ENCODE measurements at places on chromosomes 2 and 18. TPM values are rescaled to one million over a fixed set of nuclear protein-coding genes. Genes with fewer than 3 reads are reported as not detected.
A peak's percentile ranks its signal among the peaks of the same experiment; 100 is the strongest.

DNA sequence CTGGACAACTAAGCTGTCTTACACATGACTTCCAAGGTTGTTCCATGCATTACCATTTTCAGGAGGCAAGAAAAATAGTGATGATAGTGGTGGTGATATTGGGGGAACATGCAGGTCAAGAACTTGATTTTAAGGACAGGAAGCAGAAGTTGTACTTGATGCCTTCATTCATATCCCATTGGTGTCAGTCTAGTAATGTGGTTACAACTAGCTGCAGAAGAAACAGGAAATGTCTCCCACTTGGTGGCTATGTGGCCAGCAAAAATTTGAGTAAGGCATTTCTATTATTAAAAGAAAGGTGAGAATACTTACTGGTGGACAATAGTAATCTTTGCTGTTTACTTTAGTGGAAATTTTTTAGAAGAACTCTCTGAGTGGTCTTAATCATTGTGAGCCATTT lies 103.4 kb downstream of the ALMS1 start:
- DNase-seq, result no peak

GRCh38 chr2:135030826-135031225 lies 16.4 kb downstream of the MAP3K19 start:
- no peak for DNase-seq

DNA sequence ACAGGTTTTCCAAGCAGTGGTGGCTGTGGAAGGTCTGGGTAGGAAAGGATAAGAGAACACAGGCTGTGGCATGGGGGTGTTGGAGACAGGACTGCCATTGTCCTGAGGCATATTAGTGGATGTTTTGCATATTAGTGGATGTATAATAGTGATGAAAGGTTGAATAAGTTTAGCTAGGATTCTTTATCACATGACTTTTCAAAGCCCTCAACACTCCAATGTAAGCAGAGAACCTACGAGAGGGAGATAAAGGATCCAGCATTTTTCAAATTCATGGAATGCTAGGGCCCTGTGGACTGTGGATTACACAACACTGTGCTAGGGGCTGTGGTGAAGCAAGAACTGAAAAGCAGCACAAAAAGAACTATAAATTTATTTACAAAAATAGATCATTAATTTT lies 63.2 kb downstream of the POLE4 start:
- no peak for DNase-seq

DNA sequence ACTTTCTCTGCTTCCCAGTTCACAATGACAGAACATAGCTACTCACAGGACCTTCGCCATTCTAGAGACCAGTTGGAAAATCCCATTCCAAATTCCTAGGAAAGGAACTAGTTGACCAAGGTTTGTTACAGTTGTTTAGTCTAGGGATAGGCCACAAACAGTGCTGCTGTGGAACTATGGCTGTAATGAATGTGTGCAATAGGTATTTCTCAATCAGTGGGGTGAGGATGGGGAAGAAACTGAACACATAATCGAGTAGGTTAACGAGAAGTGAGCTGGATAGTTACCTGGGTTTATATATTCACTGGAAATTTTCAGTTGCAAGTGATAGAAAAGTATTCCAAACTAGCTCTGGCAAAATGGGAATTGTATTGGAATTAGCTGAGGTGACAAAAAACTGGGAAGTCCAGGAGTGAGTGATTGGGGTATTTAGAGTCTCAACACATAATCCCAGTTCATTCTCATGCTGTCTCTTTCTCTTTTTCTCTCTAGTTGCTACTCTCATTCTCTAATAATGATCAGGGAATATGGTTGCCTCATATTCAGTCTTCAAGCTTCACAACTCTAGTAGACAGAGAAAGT lies 18.2 kb upstream of the HMSD start:
- DNase-seq, result no peak

GRCh38 chr18:71327850-71328249 lies 1039.0 kb downstream of the SOCS6 start:
- no peak for DNase-seq

DNA sequence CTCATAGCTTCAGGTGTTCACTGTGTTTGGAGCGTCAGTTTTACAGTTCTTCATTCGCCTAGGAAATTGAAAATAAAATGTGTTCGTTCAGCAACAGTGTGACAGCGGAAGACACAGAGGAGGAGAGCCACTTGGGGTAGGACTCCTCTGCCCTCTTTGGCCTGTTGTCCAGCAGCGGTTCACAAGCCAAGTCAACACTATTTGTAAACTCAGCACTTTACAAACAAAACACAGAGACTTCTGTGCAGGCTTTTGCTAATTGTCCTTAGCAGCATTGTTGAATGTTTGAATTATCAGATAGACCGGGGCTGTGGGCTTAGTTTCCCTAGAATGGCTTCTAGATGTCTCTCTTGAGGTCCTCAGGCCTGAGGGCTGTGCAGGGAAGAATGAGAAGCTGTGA lies 73.2 kb downstream of the TNFRSF11A start:
- DNase-seq, result no peak

- no peak for DNase-seq
Measured at GRCh38 chr18:77068321-77069312, 64.0 kb downstream of the MBP start.

DNA sequence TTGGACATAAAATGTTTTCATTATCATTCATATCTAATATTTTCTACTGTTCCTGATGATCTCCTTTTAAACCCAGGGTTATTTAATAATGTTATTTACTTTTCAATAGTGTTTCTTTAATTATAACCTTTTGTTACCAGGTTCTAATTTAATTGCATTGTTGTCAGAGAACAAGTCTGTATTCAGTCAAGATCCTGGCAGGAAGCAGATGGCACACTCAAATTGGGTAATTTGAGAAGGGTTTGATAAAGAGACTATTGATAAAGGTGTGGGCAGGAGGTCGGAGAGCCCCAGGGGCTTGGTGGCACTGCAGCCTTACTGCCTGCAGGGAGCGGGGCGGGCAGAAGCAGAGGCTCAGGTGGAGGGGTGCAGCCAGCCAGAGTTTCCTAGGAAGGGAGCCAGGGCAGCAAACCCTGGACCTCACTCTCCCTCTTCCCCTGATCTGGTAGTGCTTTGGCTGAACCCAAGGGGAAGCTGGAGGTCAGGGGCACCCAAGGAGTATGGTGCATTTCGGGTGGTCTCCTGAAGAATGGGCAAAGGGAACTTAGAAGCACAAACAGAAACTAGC lies 2.3 kb upstream of the KIF1A start:
- DNase-seq, result no peak

DNA sequence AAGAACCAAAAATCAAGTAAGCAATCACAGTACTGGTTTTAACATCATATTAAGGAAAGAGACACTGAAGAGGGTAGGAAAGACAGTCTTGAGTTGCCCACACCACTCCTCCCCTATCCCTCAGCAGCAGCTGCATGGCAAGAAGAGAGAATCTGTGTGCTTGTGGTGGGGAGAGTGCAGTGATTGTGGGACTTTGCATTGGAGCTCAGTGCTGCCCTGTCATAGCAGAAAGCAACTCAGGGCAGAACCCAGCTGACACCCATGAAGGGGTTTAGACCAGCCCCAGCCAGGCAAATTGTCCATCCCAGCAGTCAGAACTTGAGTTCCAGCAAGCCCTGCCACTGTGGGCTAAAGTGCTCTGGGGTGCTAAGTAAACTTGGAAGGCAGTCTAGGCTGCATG lies 40.8 kb upstream of the INPP4A start:
- no peak for DNase-seq

GRCh38 chr18:49249521-49249920 lies 210.9 kb downstream of the DYM start:
- DNase-seq, result no peak

DNA sequence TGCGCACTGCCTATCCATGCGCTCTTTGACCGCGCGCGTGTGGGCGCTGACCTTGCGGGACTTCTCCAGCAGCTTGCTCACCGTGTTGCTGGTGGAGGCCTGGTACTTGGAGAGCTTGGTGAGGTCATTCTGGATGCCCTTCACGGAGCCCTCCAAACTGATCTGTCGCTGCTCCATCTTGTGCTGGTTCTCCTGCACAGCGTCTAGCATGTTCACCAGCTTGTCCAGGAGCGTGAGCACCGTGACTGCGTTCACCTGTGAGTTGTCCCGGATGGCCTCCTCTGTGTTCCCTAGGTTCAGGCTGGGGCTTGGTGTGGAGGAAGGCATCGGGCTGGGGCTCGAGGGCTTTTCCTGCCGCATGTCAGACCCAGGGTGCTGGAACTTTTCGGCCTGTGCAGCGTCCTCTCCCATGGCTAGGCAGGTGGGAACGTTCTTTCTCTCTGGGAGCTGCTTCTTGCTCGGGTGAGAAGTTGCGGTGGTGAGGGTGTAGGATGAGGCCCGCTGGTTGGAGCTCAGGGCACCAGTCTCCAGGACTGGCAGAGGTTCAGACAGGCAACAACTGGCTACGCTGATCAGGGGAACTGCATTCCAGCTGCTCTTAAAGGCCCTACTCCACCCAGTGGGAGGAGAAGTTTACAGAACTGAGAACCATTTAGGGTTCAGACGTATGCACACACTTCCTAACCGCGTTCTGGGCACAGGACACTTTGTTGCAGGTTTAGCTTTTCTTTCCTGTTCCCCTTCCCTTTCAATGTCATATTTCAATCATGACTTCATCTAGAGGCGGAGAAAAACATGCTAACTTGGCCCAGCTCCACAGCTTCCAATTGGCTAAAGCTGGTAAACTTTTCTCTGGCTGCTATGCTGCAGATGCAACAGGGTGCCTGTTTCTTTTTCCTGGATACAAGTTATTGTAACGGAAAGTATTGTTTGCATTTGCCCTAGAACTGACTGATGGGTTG lies at the start of gene CAVIN2:
TSS of gene CAVIN2 (minus strand) at position 574 of the 962 bp plus-strand sequence. CDS start at position 411, 163 bp downstream.
- DNase-seq, result peak; percentile 82

GRCh38 chr2:104853534-104854497 lies at the start of gene POU3F3:
Gene POU3F3 (plus strand): TSS chr2:104854115. CDS start chr2:104855511, 1,396 bp downstream.
- DNase-seq, result peak; percentile 63

GRCh38 chr2:85847051-85847588 lies 41.7 kb downstream of the ST3GAL5 start:
- no peak for DNase-seq

DNA sequence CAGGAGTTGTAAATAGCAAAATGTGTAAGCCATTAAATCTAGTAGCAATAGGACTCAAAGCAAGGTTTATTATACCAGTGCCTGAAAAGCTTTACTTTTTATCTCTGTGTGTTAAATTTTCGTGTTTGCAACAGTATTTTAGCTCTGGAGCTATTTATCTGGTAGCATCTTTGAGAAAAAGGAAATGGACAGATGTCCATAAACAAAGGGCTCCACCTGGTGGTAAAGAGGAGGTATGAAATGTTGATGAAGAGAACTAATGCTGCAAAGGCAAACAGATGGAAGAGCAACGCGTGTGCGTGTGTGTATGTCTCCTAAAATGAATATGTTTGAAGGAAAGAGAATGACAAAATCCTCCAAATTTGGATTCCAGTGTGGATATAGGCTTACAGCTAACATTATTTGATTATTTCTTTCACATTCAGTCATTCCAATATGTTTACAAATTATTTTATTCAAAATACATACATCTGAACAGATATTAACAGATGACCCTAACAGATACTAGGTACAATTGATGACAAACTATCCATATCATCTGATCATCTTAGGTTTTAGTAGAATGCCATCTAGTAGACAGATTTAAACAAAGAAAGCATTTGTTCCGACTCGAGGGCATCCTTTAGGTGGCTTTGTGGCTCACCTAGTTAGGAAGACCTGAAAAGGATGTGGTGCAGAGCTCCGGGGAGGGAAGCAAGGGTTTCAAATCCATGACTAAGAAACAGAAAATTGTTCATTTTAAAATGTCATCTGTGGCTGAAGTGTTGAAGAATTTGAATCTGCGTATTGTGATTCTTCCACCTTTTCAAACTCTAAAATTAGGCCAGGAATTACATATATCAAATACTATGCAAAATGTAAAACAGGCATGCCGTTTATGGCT lies 383.3 kb downstream of the MTX2 start:
- DNase-seq, result no peak

DNA sequence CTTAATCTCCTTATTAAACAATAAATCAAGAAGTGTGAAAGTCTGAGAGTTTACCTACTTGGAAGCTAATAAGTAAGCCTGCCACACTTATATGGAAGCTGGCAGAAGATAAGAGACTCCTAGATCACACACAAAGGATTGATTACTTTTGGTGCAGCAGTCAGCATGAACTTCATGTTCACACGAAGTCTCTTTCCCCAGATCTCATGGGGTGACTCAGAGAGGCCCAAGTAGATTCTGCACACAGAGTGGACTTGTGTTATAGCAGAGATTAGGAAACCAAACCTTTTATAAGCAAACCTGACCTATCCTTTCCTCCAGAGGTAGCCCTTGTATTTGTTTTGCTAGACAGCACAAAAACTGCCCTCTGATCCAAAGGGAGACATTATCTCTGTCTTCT lies 9.9 kb upstream of the GAREM1 start:
- DNase-seq, result no peak

DNA sequence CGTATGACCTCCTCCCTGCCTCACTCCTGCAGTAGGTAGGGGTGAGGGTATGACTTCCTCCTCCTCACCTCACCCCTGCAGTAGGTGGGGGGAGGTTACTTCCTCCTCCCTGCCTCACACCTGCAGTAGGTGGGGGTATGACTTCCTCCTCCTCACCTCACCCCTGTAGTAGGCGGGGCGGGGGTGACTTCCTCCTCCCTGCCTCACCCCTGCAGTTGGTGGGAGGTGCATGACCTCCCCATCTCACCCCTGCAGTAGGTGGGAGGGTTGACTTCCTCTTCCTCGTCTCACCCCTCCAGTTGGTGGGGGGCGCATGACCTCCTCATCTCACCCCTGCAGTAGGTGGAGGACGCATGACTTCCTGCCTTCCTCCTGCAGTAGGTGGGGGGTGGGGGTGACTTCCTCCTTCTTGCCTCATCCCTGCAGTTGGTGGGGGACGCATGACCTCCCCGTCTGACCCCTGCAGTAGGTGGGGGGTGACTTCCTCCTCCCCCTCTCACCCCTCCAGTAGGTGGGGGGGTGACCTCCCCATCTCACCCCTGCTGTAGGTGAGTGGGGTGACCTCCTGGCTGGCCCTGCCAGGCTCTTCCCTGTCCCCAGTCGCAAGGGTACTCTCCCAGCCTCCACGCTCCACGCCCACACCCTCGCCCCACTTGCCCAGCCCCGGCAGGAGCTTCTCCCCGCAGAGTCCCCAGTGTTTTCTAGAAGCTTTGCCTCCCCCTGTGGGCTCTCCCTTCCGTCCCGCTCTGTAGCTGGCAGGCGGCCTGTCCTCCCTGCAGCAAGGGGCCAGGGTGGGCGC lies 39.3 kb downstream of the TSHZ1 start:
- DNase-seq, result no peak

MYOM1 gene
- total RNA-seq, result 3.1 TPM

RIT2 gene
- not detected for total RNA-seq

SH3RF3 gene
- 5.1 TPM for total RNA-seq

PTPRN gene
- total RNA-seq, result not detected

RAB11FIP5 gene
- total RNA-seq, result 22.4 TPM

WNT6 gene
- 2.1 TPM for total RNA-seq
